ENCODE measurements at places on chromosomes 6 and 20.

- no peak for DNase-seq
These were observed 1273.9 kb upstream of the MAP3K7 start for GRCh38 chr6:91860541-91861335.

DNA sequence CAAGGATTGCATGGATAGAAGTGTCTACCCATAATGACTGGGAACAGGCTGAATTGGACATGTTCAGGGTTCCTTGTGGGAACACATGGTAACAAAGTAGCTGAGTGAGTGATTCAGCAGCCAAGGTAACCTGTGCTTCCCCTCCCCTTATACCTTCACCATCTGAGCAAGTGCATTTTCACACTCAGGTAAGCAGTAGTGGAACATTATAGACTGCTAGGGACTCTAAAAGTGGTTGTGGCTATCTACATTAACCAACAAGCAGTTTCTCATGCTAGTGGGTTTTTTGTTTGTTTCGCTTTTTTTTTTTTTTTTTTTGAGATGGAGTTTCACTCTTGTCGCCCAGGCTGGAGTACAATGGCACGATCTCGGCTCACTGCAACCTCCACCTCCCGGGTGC is 41.4 kb downstream of the KIZ start:
- DNase-seq = no peak

DNA sequence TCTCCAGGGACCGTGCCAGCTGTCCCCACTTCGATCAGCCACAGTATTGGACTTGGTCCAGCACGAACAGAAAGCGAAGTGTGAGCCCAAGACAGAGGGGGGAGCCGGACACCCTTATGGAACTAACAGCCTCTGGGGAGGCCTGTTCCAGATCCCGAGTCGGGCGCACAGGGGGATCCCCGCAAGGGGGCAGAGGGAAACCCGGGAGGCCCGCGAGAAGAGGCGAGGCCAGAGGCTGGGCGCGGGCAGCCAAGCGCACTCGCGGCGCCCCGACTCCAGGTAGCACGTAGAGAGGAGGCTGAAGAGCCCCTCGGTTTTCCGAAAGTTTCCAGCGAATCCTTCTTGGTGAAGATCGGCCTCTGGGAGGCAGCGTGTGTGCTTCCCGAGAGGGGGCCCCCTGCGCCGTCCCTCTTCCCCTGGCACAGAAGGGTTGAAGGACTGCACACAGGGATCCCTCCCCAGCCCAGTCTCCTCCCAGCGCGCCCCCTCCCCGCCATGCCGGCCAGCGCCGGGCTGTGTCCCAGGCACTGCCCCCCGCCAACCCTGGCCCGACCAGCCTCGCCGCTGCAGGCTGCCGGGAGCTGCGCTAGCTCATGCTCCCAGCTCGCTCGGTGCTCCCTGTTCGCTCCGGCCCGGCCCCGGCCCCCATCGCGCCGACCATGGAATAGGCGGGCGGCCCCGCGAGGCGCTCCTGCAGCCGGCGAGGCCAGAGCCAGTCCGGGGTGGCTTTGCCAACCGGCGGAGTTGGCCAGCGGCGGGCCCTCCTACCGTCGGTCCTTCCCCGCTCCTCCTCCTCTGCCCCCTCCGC is 577 bp upstream of the SLC24A3 start:
- no peak for DNase-seq

DNA sequence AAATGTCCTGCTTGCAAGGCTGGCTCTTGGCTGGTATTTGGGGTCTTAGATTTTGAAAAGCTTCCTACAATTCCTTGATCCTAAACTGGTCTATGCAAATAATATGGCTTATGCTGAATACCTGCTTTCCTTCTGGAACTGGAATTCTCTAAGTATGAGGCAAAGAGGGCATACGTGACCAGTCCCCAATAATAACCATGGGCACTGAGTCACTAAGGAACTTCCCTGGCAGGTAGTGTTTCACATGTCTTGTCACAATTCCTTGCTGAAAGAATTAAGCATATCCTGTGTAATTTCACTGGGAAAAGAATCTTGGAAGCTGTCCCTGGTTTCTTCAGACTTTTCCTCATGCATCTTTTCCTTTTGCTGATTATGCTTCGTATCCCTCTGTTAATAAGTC is 106.5 kb downstream of the MMS22L start:
- DNase-seq = no peak

- peak; percentile 72 for DNase-seq
These were observed 55.5 kb upstream of the SGK1 start for GRCh38 chr6:134373282-134373922.

DNA sequence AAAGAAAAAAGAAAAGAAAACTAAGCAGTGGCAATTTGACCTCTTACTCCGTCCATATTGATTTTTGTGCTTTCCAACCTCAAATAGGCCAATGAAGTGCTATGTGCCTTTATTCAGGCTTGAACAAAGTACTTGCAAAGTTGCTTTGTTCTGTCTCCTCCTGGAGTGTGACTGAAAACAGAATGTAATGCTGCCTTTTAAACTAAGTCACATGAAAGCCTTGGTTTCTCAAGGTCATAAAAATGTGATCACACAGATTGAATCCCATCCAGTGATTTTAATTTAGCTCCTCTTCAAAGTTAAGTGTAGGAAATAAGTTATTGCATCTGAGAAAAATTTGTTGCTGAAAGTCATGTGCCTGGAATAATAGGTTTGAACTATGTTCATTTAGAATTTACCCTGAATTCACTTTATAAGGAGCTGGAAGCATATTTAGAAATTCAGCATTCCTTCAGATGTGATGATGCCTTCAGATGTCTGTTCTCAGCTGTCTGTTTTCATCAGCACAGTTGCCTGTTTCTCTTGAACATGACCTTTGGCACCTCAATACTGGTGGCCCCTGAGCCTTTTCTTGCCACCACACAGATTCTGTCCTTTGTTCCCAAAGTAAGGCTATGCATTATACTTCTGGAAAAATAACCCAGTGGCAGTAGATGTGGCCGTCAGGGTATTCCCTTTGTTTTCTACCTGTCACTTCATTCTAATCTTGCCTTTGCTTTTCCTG is 48.8 kb downstream of the KIZ start:
- DNase-seq = no peak

DNA sequence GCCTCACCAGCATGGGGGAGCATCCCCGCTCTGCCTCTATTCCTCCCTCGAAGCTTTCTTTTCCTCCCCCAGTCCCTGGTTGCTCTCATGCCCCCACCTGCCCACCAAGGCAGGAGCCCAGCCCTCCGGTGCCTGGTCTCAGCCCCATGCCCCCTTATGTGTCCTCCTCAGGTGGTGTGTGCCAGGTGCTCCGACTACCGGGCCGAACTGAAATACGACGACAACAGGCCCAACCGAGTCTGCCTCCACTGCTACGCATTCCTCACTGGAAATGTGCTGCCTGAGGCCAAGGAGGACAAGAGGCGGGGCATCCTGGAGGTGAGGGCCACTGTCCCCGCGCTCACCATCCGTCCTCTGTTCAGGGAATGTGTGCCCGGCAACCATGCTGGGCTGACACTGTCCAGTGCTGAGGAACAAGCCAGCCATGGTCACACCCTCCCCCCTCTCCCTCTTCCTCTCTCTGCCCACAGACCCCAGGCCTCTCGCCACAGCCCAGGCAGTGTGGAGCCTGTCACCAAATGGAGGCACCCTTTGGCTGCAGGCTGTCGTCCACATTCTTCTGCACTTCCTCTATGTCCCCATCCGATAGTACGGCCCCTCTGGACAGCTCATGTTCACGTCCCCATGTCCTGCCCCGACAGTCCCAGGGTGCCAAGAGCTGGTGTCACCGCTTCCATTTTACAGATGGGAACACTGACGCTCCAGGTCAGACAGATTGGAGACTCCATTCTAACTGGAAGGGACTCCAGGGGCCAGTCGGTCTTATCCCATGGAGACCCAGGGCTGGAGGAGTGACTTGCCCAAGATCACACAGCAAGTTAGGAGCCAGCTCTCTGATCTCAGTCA is 20.4 kb downstream of the FGD2 start:
- no peak for DNase-seq
